ENCODE measurements at places on chromosomes 13 and 19. TPM values are rescaled to one million over a fixed set of nuclear protein-coding genes. Genes with fewer than 3 reads are reported as not detected.

PCDH8 gene
- not detected for total RNA-seq

DNA sequence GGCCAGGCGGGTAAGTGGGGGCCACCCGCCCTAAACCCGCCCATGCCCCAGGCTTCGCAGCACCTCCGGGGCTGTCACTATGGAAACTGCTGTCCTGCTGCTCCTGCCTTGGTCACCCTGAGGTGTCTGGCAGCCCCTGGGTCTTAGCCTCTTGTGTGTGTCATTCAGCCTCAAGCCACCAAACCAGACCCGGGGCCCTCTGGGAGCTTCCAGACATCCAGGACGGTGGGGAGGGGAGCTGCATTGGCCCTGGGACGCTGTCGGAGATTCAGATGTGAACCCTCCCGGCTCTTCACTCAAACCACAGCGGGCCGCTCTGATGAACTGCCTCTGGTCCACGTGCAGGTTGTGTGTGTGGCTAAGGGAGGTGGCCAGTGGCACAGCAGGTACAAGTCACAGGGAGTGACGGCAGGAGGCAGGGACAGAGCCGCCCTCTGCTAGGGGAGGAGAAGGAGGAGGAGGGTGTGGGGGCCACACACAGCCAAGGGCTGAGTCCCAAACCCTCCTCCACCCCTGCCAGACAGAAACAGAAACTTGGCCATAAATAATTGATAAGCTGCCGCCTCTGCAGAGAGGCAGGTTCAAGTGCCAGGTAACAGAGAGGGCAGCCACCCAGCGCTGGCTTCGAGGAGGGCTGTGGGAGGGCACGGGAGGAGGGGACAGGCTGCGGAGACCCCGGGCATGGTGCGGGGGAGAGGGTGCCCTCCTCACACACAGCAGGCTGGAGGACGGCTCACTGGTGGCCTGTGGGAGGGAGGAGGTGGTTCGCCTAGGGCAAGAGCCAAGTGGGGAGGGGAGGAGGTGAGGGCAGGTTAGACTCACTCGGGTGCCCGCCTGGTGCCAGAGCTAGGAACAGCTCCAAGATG, 8.0 kb downstream of the NANOS3 start:
- no peak for DNase-seq

DNA sequence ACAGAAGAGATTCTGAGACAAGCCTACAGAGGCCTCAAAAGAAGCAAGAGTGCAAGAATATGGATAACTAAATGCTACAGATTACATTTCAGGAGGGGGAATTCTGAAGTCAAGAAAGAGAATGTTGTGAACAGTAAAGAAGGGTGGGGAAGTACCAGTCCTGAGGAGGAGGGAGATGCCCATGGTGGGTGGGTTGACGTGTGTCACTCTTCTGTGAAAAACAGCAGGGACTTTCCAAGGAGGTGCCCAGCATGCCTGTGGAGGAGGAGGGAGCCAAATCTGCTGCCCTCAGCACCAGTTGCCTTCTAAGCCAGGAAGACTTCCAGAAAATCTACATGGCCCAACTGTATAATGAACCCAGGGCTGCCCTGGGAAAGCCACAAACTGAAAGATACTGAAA, 87.7 kb downstream of the SGCG start:
- DNase-seq = no peak

DNA sequence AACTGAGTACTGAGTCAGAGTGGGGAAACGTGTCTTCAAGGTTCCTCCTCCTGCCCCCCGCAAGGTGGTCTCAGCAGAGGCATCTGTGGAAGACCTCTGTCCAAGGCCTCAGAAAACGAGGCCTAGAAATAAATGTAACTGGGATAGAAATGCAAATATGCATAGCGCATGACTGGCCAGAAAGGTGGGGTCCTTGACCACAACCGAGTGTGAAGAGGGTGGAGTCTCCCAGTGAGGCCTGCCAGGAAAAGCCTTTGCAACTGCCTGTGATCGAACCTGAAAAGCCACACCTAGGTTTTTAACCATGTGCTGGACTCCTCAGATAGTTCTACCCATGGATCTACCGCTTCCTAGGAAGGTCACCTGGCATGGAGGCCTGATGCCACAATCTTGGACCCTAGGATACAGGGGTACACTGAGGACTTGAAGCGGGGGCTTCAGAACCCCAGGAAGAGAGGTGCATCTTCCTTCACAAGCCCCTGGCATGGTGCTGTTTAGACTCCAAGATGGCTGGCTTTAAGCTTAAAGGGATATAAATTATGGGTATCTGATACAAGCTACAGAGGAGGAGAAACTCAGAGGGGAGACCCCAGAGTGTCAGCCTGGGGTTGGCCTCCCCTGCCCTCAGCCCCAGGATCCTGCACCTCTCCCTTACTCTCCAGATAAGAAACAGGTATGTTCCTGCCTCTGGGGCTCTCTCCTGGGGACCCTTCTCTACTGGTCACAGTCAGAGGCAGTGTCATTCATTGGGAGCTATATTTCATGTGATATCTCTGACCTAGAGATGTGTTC, 18.3 kb upstream of the SIGLEC6 start:
- no peak for DNase-seq

TSHZ3 gene
- 5.9 TPM for total RNA-seq

DNA sequence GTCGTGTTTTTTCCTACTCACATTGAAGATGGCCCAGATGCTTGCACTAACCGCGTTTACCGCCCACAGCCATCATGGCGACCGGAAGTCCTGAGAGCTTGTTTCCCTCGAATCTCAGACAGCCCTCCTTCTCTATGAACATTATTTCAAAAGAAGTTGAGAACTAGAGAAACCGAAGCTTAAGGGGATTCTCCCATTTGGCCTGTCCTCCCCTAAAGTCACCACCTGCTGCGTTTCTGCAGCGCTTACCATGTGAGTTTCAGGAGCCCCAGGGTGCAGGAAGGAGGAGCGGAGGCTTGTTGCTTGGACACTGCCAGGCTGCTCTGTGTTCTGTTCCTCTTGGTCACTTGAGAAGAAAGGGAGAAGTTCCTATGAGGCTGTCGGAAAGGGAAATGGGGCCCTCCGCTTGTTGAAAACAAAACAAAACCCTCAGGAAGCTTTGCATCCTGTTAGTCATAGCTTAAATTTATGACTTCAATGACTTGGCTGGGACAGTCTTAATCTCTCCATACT, 6.2 kb downstream of the CARD8 start:
- DNase-seq = peak; percentile 97

ADGRE2 gene
- total RNA-seq = 0.10 TPM

INSL3 gene
- not detected for total RNA-seq

All from glomerular endothelial cell (primary cell).